Fibroblast of skin of scalp (primary cell): ENCODE measurements at places on chromosomes 1 and 21.

DNA sequence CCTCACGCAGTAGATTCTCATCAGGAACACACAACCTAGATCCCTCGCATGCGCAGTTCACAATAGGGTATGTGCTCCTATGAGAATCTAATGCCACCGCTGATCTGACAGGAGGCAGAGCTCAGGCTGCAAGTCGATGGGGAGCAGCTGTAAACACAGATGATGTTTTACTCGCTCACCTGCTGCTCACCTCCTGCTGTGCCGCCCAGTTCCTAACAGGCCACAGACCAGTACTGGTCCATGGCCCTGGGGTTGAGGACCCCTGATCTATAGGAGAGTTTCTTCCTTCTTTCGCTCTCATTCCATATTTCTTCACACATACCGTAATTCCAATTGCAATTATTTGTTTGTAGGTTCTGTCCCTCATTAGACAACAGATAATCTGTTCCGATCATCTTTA is 103.4 kb downstream of the CLEC20A start:
- no peak for DNase-seq

GRCh38 chr1:212514056-212514614 is 81.4 kb downstream of the NENF start:
- peak; percentile 77 for DNase-seq

GRCh38 chr1:22457345-22457744 is 5.7 kb downstream of the ZBTB40 start:
- DNase-seq: no peak

DNA sequence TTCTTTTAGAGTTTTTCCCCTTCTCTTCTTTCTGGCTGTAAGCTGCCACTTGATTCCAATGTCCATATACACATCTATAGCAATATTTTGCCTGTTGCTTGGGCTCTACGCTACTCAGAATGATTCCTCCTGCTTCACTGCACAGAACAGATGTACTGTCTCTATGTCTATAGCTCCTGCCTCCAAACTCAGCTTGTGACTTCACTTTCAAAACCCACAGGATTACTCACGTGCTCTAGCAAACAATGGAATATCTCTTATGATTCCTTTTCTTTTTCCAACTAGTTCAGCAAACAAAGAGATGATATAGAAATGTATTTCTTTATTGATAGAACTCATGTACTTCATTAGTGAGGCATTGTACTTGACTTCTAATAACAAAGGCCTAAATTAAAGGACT is 80.5 kb upstream of the SOX13 start:
- no peak for DNase-seq
